ENCODE measurements at places on chromosomes 7 and 10. TPM values are rescaled to one million over a fixed set of nuclear protein-coding genes. Genes with fewer than 3 reads are reported as not detected.

- peak; percentile 48 for DNase-seq
Measured at GRCh38 chr10:6128087-6128486, 39.3 kb downstream of the RBM17 start.

- DNase-seq = no peak
Measured at GRCh38 chr10:104417637-104418292, 64.1 kb downstream of the CFAP58 start.

GRCh38 chr7:7486362-7486761, 49.3 kb downstream of the COL28A1 start:
- DNase-seq = no peak

GRCh38 chr10:33497338-33497737, 162.9 kb upstream of the NRP1 start:
- DNase-seq = no peak

Gene SLC26A3
- total RNA-seq = not detected

Gene PCLO
- 7.4 TPM for total RNA-seq

Gene SYT15
- 4.0 TPM for total RNA-seq

Gene RSPH10B2
- not detected for total RNA-seq

All from suprapubic skin (tissue), 4 donors.